Stimulated activated CD4-positive, alpha-beta T cell treated with anti-CD3 and anti-CD28 coated beads, Interleukin-1b, Interleukin-23, amount 100 ng/mL, for 1 hour (primary cell): ENCODE measurements at places on chromosomes 4 and X.

DNA sequence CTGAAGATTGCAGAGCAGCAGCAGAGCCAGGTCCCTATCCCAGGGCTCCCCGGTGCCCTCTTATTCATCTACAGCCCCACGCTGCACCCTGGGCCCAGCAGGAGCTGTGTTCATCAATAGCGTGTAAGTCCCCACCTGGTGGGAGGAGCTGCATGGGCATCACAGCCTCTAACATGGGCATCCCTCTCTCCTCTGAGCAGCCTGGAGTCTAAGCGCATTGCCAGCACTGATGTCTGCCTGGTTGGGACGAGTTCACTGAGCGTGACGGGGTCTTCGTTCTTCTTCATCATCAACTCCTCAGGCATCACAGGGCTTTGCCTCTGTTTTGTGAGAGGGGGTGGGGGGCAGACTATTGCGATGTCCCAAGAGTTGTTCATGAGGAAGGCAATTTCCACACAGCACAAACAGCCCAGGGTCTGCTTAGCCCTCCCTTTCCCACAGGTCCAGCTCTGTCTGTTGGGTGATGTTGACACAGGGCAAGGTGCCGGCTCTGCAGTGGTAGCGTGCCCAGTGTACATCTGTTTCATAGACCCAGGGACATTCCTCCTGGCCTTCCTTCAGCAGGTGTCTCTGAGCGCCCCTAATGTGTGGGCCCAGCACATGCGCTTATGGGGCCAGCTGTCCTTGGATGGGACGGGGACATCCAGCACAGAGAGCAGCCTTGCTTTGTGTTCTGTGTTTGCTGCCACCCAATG lies 85.9 kb downstream of the SORCS2 start:
- DNase-seq: no peak

GRCh38 chrX:73964579-73964978 lies 339.4 kb upstream of the ZCCHC13 start:
- DNase-seq: no peak

GRCh38 chr4:58553031-58553430 lies 1442.8 kb upstream of the IGFBP7 start:
- no peak for DNase-seq

DNA sequence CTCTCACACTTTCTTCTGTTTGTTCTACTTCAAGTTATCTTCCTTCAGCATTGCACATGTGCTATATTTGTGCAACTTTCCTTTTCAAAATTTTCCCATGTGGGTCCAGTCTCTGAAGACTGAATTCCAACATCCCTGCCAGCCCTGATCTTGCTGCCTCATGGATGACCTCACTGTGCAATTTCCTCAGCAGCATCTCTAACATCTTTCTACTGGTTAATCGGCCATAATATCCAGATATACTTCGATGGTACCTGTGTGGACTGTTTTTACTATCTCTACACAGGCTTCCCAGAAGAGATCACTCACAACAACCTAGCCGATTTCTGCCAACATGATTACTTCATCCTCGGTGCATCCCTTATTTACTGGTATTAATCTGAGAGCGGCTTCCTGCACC lies 41.5 kb downstream of the GPM6A start:
- DNase-seq: no peak

- DNase-seq: no peak
These were observed 50.8 kb downstream of the PRPS1 start for GRCh38 chrX:107678957-107679740.

- no peak for DNase-seq
These were observed 298.7 kb downstream of the C4orf33 start for GRCh38 chr4:129394635-129395034.

- no peak for DNase-seq
These were observed 107.2 kb downstream of the ATP11C start for GRCh38 chrX:139825618-139826017.

- no peak for DNase-seq
These were observed 206.7 kb downstream of the MGST2 start for GRCh38 chr4:139872274-139872673.

DNA sequence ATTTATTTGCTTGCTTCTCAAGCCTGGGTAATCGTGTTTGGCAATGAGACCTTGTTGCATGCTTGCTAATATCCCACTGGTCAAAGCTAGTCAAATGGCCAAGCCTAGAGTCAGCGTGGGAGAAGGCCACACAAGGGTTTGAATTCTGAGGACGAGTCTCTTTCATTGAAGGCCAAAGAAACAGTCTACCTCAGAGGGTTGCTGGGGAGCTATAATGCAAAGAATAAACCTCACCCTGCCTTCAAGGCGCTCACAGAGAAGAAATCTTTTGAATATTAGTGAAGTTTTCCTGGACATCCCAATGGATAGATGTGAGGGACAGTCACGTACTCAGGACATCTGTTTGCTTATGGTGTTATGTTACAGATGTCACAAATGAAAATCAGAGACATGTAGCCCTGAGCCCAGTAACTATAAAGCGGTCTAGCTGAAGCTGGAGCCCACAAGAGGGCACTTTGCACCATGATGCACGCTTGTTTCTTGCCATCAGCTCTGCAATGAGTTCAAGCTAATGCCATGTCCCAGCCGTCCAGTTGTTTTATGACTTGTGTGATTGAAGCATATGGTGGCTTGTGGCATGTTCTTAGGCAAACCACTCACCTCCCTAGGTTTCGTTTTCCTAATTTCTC lies 1.1 kb upstream of the TLR3 start:
- DNase-seq: no peak

DNA sequence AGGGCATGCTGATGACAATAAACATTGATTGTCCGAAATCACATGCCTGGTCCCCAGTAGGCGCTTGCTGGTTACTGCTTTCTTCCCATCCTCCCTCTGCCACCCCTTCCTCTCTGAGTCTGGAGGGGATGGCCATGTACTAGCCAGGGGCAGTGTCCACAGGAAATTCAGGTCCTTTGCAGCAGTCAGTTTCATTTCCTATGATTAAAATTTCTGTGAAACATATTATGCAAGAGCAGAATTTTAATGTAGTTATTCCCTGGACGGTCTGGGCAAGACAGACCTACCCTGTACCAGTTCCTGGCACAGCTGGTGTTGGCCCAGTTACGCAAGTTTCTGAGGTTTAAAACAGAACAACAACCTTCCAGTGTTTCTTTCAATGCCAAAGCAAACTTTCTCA lies 28.2 kb upstream of the TLR2 start:
- DNase-seq: no peak

GRCh38 chrX:5155301-5155700 lies 1073.4 kb downstream of the NLGN4X start:
- no peak for DNase-seq

DNA sequence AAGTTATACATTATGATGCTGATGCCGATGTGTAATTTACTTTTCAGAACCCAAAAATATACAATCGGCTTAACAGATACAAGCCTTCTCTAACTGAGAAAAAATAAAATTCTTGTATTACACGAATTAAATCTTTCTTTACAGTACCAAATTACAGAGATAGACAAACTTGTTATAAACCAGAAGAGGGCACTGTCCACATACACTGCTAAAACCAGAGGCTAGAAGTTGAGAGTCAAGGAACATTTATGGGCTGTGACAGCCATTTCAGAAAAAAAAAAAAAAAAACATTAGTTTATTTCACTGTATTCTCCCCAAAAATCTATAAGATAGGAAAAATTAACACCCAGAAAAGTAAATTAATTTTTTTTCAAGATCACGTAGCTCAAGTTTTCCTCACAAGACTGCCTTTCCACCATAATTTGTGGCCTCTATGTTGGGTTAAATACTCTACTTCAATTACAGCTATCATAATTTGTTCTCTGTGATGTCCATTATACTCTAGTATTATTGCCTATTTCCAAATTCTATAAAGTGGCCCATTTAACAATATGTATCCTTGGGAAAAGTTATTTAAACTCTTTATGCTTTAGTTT lies 12.0 kb downstream of the EREG start:
- DNase-seq: no peak

DNA sequence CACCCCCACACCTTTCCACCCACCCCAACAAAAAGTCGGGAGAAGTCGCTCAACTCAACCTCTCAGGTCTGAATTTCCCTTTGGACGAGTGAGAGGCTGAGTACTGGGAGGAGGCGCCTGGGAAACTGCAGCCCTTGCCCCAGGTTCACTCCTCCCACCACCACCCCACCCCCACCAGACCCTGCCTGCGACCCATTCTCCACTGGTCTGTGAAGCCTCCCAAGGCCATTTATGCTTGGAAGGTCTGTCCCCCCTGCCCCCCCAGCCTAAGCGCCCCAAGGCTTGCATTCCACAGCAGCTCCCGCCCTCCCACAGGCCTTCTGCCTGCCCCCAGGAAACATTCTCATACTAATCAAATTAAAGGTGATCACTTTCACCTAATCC lies 27.2 kb downstream of the ELF4 start:
- DNase-seq: no peak

DNA sequence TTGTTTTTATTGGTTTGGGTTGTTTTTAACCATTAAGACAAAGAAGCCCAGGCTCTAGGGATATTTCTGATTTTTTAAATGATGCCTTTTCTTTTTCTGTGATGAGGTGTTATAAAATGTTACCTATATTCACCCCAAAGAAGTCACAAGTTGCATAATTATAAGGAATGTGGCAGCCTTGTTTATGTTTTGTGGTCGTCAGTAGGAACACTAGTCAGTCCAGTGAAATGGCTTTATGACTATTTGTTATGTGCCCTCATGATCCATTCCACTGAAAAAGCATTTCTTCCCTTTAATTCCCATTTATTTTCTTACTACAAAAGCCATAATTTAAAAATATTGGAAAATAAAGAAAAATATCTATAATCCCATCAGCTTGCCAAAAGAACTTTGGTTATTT lies 34.4 kb downstream of the CC2D2A start:
- DNase-seq: no peak

DNA sequence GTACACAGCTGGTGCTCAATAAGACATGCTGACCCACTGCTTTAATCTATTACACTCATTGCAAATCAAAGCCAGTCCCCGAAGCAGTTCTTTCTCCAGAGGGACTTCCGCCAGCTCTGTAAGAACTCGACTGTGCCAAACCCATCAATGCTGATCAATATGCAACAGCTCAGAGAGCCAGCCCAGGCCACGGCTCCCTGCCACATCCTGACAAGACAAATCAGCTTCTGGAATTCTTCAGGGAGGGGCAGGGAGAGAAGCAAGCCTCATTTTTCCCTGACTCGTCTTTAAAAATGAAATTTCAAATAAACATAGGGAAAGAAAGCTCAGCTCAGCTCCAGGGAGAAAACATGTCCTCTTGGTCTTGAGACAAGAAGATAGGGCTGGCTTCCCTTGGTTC lies 5.3 kb upstream of the ADRA2C start:
- no peak for DNase-seq

GRCh38 chr4:168751263-168752225 lies 254.7 kb downstream of the PALLD start:
- no peak for DNase-seq

GRCh38 chr4:37232315-37232714 lies 12.2 kb upstream of the NWD2 start:
- DNase-seq: no peak

- DNase-seq: no peak
These were observed 477.4 kb downstream of the ACTRT1 start for GRCh38 chrX:127574829-127575228.

DNA sequence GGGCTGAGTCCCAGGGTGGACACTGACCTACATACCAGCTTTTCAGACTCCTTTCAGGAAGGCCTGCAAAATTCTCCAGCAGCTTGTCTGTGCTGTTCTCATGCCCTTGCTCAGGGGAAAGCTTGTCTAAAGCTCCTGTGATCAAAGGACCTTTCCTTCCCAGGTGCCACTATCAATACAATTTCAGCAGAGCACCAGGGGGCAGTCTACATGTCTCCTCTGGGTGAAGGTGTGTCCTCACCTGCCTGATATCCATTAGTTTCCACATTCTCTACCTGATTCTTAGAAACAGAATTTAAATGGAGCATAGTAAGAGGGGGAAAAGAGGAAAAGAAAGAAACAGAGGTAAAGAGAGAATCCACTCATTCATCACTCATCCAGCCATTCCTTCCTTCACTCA lies 114.2 kb downstream of the PPARGC1A start:
- no peak for DNase-seq

- DNase-seq: no peak
These were observed 27.2 kb upstream of the SEC24B start for GRCh38 chr4:109406337-109406931.

GRCh38 chrX:3268829-3269228 lies 77.6 kb downstream of the MXRA5 start:
- DNase-seq: no peak

- DNase-seq: no peak
These were observed 4.0 kb downstream of the TXK start for GRCh38 chr4:48130100-48130499.

DNA sequence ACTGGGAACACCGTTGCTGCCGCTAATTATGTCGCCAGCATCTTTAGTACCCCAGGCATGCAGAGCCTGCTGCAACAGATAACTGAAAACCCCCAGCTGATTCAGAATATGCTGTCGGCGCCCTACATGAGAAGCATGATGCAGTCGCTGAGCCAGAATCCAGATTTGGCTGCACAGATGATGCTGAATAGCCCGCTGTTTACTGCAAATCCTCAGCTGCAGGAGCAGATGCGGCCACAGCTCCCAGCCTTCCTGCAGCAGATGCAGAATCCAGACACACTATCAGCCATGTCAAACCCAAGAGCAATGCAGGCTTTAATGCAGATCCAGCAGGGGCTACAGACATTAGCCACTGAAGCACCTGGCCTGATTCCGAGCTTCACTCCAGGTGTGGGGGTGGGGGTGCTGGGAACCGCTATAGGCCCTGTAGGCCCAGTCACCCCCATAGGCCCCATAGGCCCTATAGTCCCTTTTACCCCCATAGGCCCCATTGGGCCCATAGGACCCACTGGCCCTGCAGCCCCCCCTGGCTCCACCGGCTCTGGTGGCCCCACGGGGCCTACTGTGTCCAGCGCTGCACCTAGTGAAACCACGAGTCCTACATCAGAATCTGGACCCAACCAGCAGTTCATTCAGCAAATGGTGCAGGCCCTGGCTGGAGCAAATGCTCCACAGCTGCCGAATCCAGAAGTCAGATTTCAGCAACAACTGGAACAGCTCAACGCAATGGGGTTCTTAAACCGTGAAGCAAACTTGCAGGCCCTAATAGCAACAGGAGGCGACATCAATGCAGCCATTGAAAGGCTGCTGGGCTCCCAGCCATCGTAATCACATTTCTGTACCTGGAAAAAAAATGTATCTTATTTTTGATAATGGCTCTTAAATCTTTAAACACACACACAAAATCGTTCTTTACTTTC lies 1.8 kb downstream of the UBQLN2 start:
- DNase-seq: no peak

GRCh38 chr4:170003071-170004070 lies 22.8 kb downstream of the MFAP3L start:
- DNase-seq: no peak
